Calu3 (cell line): ENCODE measurements at places on chromosomes 11 and 22. TPM values are rescaled to one million over a fixed set of nuclear protein-coding genes. Genes with fewer than 3 reads are reported as not detected.

DNA sequence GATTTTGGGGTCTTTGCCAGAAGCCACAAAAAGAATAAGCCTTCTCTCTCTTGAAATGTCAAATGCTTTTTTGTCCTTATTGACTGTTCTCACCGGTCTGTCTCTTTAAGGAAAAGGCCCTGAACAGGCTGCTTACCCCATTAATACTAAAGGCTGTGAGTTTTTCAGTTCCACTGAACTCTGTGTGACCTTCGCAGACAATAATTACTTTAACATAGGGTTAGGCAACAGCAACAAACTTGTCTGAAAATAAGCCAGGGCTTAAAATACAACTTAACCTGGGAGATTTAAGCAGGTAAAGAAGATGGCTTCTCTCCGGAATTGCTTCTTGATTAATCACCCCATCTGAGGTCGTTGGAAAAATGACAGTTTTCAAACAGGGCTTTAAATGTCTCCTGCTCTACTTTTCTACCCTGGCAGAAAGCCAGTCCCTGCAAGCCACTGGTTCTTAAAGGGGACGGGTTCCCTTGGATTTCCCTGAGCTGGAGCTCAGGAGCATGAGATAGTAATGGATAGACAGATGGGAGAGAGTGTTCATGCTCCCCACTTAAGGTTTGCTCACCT is 69.4 kb downstream of the ARL14EP start:
- H3K27ac ChIP-seq: no peak overlapping the region
- no peaks in the 10 kb centered on the region for H3K4me1 ChIP-seq
- no peak overlapping the region for H3K4me3 ChIP-seq
- no peaks in the 10 kb centered on the region for H3K27me3 ChIP-seq
- no peaks in the 10 kb centered on the region for H3K36me3 ChIP-seq
- no peak for DNase-seq

GRCh38 chr22:28884747-28885350 is 1.5 kb downstream of the ZNRF3 start:
- H3K4me3 ChIP-seq: peak overlapping the region; percentile 84
- H3K36me3 ChIP-seq: peaks cover 29% of the 10 kb centered on the region
- DNase-seq: peak; percentile 8
- H3K27me3 ChIP-seq: no peaks in the 10 kb centered on the region
- H3K4me1 ChIP-seq: peaks cover 30% of the 10 kb centered on the region

Gene CENATAC
- total RNA-seq: 43.0 and 46.9 TPM in 2 replicates

DNA sequence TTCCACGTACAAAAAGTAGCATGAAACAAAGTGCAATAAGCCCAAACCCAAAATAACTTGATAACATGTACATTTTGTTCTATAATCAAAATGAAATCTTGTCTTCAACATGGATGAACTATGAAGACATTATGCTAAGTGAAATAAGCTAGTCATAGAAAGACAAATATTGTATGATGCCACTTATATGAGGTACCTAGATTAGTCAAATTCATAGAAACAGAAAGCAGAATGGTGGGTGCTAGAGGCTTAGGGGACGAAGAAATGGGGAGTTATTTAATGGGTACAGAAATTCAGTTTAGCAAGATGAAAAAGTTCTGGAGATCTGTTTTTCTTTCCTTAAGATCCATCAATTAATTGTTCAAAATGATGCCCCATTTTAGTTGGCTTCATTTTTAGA is 7.5 kb downstream of the PGM2L1 start:
- H3K27me3 ChIP-seq: no peaks in the 10 kb centered on the region
- H3K27ac ChIP-seq: no peak overlapping the region
- no peak for DNase-seq
- no peaks in the 10 kb centered on the region for H3K36me3 ChIP-seq
- peaks cover 13% of the 10 kb centered on the region for H3K4me1 ChIP-seq

Gene KCNC1
- 0.10 and 0.26 TPM in 2 replicates for total RNA-seq

Gene ARHGAP1
- 65.4 and 81.6 TPM in 2 replicates for total RNA-seq

Gene CALCA
- total RNA-seq: 1.2 TPM in 1 of 2 replicates, not detected in the other

DNA sequence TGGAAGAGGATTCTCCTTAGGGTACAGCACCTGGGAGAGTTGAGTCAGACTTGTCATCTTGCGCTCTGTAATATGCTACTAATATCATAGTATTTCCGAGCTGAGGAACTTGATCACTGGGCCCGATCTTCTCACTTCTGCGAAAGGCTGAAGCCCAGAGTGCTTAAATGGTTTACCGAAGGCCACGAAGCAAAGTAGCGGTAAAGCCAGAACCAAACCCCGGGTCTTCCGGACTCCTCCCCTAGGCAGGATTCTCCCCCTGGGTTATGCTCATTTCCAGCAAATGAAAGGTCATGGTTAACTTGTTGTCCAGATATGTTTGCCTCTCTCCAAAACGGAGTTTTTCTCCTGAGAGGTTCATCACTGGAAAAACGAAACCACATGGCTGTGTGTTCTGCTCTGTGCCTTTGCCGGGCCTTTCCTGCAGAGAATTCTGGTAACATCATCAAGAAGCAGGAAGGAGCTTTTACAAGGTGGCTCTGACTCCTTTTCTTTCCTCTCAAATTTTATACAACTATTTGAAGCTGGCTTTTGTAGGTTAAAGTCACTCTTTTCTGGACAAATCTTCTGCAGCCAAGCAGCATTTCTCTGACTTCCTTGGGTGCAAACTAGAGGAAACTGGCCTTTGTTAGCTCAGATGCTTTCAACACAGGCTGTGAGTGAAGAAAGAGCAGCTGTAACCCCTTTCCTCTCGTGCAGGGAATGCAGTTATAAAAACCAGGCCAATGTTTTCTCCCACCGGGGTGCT is 35.5 kb downstream of the UBASH3B start:
- no peaks in the 10 kb centered on the region for H3K27me3 ChIP-seq
- no peak overlapping the region for H3K27ac ChIP-seq
- H3K4me1 ChIP-seq: peaks cover 16% of the 10 kb centered on the region
- DNase-seq: no peak
- peaks cover 17% of the 10 kb centered on the region for H3K36me3 ChIP-seq

DNA sequence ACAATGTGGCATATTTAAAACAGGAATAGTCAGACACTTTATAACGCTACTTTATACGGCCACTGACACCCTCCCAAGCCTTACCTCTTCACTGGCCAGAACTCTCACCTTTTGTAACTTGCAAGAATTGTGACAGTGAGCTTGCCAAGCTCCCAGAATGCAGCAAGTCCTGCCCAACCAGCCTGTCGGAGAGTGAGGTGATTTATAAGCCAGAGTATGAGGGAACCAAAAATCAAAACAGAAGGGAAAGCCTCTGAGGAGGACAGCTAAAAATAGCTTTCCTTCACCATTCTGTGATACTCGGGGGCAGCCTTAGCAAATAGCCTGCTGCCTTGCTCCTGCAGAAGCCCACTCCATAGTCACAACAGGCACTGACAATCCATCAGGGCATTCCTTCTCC is 229.7 kb downstream of the FAM76B start:
- no peak for DNase-seq
- H3K27ac ChIP-seq: no peak overlapping the region
- H3K27me3 ChIP-seq: peaks cover 20% of the 10 kb centered on the region
- H3K36me3 ChIP-seq: no peaks in the 10 kb centered on the region
- no peaks in the 10 kb centered on the region for H3K4me1 ChIP-seq
- no peak overlapping the region for H3K4me3 ChIP-seq

- peaks cover 11% of the 10 kb centered on the region for H3K36me3 ChIP-seq
- no peak overlapping the region for H3K27ac ChIP-seq
- DNase-seq: no peak
- no peak overlapping the region for H3K4me3 ChIP-seq
Measured at GRCh38 chr11:72429626-72430025, 4.7 kb downstream of the CLPB start.

- DNase-seq: no peak
- no peaks in the 10 kb centered on the region for H3K36me3 ChIP-seq
- H3K27me3 ChIP-seq: no peaks in the 10 kb centered on the region
- H3K4me3 ChIP-seq: no peak overlapping the region
- H3K4me1 ChIP-seq: peaks cover 17% of the 10 kb centered on the region
Measured at GRCh38 chr11:94648789-94649188, 81.6 kb downstream of the PIWIL4 start.

- H3K27me3 ChIP-seq: no peaks in the 10 kb centered on the region
- no peak overlapping the region for H3K4me3 ChIP-seq
- DNase-seq: no peak
- H3K4me1 ChIP-seq: no peaks in the 10 kb centered on the region
- no peaks in the 10 kb centered on the region for H3K36me3 ChIP-seq
Measured at GRCh38 chr11:13126430-13126829, 117.3 kb downstream of the RASSF10 start.

Gene SLC5A4
- not detected in 2 replicates for total RNA-seq

Gene RHOD
- total RNA-seq: 24.1 and 24.7 TPM in 2 replicates

- peak; percentile 81 for DNase-seq
- peak overlapping the region; percentile 18 for H3K4me3 ChIP-seq
- peak overlapping the region; percentile 63 for H3K27ac ChIP-seq
- no peaks in the 10 kb centered on the region for H3K27me3 ChIP-seq
- H3K36me3 ChIP-seq: peaks cover 30% of the 10 kb centered on the region
Measured at GRCh38 chr22:36461665-36462649, 19.5 kb downstream of the TXN2 start.

DNA sequence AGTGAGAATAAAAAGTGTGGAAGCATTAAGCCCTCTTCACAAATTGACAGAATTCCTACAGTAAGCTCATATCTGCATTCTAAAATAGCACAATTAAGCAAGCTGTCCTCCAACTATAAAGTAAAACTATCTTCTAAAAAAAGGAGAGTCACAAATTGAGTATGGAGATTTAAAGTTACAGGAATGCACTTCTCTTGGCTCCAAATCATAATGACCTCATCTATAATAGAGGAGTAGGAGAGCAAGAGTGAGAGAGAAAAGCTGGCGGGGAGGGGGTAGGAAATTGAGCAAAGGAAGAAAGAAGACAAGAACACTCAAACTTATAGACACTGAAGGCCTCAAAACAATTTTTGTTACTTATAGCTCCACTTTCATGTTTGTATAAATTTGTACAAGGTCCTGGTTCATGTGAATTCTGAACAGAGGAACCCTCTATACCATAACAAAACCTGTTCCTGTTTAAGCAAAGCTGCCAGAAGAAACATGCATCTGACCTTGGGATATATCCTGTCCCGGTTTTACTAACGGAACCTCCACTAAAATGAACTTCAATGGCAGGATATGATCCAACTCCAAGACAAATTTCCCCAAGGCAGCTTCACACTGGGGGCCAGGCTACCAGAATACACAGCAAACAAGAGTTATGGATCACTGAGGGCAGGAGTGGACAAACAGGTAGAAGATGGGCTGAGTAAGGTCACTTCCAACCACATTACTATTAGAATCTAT is 37.2 kb downstream of the SLC35F2 start:
- H3K36me3 ChIP-seq: no peaks in the 10 kb centered on the region
- H3K4me1 ChIP-seq: peaks cover 21% of the 10 kb centered on the region
- H3K27me3 ChIP-seq: no peaks in the 10 kb centered on the region
- no peak for DNase-seq

DNA sequence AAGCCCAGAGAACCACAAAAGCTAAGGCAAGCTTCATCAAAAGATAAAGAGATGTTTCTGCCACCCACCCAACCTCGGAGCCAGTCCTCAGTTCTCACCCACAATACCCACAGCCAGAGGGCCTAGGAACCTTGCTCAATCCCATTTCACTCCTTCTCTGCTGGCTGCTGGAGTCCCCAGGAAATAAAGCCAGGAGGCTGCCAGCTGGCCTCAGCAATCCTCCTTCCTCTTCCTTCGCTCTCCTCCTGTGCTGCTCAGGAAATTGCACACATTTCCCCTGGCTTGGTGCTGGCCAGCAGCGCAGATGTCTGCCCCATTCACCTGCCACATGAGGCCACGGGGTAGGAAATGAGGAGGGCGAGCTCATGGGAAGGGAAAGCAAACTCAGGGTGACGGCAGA is 91.8 kb upstream of the LDLRAD3 start:
- H3K4me3 ChIP-seq: no peak overlapping the region
- H3K4me1 ChIP-seq: no peaks in the 10 kb centered on the region
- peaks cover 54% of the 10 kb centered on the region for H3K27me3 ChIP-seq

Gene KCNJ4
- not detected in 2 replicates for total RNA-seq
